AG10803 (cell line): ENCODE measurements at places on chromosomes 5 and 9.

GRCh38 chr5:39631958-39632357 is 207.2 kb upstream of the DAB2 start:
- peak; percentile 41 for DNase-seq

DNA sequence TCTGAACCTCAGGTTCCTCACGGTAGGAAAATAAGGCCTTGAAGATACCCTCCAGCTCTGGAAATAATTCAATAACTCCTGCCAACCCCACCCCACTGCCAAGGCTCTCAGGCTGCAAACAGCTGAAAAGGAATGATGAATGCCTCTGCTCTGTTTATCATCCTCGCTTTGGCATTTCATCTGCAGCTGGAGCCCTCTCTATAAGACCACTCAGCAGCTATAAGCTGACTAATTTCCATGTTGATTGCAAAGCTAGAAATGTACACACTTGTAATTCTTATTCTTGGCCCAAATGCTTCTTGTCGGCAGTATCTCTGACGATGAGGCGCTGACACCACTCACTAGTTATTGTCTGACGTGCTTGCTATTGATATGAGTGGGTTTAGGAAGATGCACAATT is 408.4 kb upstream of the NMUR2 start:
- DNase-seq: no peak

GRCh38 chr9:27365707-27366376 is 68.9 kb upstream of the EQTN start:
- peak; percentile 72 for DNase-seq

DNA sequence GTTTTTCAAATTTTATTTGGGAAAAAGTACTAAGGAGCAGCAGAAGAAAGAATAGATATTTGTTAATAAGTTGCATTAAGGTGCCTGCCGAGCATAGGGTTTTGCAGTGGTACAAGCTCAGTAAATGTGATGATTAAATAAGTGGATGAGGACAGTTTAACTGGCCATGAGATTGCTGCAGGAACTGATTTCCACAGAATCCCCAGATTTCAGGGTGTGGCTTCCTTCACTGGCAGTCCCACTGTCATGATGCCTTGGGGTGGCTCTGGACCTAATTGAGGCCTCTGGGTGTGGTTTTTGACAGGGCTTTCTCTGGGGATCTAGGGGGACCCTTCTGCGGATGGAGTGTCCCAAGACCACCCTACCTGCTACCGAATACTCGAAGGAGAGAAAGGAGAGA is 1.4 kb downstream of the PHF24 start:
- DNase-seq: no peak

- peak; percentile 73 for DNase-seq
Observed at GRCh38 chr9:83385317-83385716, 152.9 kb downstream of the FRMD3 start.

DNA sequence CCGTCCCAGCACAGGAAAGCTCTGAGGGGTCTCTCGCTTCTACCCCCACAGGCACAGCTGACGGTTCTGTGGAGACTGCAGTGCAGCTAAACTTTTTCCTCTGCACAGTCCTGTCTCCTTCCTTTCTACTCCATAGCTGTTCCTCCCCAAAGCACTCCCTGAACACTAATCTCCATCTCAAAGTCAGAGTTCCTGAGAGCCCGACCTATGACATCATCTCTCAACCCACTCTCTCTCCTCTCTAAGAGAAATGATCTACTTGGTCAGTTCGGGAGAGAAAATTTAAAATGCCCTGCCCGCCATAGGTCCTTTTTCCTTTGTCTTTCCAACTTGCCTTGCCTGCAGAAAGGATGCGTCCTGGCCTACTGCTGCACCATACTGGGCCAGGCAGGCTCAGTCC is 90.6 kb downstream of the FANCC start:
- DNase-seq: no peak

DNA sequence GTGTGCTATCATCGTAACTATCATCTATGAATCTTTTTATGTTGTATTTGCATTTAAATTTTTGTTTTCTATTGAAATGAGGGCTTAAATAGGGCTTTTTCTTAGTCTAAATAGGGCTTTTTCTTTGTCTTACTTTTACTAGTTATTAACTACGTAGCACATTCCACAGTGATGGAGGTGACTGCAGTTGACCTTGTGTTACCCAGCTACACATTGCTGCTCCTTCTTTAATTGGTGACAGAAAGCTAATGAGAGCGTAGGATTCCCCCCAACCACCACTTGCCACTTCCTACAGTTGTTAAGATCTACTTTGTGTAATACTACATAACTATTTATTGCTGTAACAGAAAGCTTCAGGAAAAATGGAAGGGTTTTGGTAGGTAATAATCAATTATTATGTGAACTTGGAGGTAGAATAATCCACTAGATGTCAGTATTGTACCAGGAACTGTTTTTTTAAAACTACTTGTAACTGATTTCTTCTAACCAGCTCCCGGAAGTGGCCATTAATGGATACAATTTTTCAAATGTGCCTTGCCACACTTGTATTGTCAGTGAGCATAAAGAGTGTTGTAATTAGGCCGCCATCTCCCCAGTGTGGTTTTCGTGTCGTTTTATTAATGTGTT is 18.0 kb downstream of the MTRR start:
- DNase-seq: peak; percentile 66

- no peak for DNase-seq
Observed at GRCh38 chr5:148807851-148808250, 18.6 kb upstream of the ADRB2 start.

DNA sequence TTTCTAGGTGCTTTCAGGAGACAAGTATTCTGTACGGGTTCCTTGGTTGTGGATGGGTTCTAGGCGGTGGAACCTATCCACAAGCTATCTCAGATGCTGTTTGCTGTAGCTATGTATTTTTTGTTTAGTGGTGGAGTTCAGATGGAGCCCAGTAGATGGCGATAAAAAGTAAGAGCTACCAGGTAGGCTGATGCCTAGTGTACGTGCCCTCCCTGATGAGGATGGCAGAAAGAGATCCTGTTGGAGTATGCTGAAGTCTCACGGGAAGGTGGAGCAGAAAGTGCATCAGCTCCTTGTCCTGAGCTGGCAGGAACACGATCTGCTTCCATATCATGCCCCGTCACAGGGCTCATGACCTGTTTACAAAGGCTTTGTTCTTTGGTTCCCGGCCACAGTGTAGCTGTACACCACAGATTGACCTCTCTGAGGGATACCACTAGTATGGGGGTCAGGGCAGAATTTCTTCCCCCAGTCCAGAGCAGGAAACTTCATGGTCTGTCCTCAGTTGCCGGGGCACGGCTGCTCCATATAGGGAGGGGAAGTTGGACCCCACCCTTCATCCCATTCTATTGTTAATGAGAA is 12.6 kb upstream of the UGT3A2 start:
- DNase-seq: peak; percentile 52

DNA sequence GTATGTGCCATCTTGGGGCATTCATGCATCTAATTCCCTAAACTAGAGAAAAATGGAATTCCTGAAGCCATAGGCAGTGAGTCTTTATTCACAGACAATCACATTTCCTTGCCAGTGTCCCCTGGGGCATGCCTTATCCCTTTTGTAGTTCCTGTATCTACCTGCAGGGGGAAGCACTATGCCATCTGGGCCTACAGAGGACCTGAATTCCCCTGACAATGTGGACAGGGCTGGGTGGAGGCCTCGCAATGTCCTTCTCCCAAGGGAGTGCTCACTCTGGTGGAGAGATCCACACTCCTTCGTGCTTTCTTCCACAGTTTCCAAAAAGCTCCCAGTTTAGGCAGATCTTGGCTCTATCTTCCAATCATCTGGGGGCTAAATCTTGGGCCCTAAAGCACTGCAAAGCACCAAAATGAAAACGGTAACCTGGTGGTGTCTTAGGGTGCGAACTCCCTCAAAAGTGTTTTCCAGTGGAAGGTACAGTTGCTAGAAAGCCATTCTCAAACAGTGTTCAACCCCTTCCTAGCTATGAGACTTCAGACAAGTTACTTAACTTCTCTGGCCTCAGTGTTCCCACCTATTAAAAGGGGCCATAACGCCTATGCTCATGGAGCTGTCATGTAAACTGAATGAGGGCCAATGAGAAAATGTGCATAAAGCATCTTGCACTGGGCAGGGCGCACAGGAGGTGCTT is 17.5 kb downstream of the WHRN start:
- peak; percentile 67 for DNase-seq

DNA sequence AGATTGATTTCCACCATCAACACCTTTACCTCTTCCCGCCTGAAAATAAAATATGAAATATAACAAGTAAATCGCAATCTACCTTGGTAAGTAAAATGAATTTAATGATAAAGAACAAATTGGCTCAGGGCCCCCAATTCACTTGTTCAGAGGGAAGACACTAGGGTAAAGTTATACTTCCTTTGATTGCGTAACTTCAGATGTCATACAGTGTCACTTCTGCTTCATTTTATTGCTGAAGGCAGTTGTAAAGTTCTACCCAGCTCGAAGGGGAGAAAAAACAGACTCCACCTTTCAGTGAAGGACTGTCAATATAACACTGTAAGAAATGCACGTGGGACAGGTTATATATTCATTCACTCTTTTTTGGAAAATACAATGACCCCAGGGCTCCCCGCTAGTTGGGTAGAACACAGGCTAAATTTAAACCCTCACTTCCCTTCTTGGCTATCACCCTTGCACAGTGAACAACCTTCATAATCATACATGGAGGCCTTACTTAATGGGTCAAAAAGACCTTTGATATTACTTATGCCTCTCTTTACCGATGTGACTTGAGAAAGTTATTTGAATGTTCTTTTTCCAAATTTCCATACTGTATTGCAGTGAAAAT is 848.8 kb downstream of the MAT2B start:
- no peak for DNase-seq

GRCh38 chr9:97860451-97861147 is 7.6 kb downstream of the FOXE1 start:
- no peak for DNase-seq

DNA sequence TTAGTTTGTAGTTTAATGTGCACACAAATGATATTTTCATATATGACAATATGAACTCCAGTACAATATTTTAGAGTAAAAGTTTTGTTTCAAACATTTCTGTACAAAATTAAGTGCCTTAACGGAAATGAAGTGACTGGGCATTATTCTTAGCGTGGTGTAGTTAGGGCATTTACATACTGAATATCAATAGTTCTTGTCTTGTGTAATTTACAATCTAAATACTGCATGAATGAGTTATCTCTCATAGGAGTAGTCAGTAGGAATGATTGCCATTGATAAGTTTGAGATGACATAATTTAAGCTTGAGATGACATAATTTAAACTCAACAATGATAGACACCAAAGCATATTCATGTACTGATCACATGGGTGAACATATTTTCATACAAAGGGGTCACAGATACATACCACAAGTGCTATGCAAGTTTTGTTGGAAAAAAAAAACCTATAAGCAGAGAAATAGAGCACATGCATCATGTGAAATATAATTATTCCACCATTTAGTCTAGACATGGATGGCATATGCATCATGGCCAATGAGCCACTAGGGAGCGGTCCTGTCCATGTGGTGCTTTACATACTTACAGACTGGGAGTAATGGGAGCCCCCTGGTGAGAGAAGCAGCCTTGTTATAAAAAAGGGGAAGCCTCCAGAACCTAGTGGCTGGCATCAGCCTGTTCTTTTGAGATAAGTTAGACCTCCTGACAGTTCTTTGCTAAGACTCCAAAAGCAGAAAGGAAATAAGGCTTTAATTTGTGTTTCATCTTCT is 1523.9 kb downstream of the MAT2B start:
- no peak for DNase-seq
